Common myeloid progenitor, CD34-positive (primary cell): ENCODE measurements at places on chromosomes 6 and 20.

DNA sequence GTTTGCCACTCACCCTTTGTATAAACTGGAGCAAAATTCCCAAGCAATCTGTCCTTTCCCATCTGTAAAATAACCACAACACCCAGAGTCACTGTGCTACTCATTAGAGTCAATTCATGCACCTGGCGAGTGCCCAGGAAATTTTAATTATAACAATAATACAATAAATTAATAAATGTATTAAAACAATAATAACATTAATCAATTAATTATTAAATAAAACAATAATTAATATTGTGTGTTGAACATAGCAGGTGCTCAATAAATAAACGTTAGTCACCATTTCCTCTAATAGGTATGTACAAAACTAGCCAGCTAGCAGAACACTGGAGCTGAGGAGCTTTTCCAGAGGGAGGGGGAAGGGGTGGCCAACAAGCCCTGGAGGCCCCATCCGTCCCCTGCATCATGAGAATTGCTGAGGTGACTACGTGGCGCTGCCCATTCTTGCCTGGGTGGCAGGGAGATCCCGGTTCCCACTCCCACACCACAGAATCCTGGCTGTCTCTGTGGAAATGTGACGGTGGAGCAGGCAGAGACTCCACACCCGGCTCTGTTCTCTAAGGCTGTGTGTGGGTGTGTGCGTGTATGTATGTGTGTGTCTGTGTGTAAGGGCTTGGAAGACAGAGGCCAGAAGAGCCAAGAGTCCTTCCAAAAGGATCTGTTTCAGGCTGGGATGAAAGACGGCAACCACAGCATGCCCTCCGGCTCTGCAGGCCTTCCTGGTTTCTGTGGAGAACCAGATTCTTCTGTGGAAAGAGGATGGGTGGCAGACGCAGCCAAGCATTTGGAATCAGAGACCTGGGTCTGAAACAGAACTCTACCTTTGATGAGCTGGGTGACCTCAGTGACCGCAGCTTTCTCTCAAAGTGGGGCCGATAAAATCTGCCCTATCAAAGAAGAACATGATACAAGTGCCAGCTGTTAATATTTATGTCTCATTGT lies 18.8 kb upstream of the EZR start:
- no peak for DNase-seq

DNA sequence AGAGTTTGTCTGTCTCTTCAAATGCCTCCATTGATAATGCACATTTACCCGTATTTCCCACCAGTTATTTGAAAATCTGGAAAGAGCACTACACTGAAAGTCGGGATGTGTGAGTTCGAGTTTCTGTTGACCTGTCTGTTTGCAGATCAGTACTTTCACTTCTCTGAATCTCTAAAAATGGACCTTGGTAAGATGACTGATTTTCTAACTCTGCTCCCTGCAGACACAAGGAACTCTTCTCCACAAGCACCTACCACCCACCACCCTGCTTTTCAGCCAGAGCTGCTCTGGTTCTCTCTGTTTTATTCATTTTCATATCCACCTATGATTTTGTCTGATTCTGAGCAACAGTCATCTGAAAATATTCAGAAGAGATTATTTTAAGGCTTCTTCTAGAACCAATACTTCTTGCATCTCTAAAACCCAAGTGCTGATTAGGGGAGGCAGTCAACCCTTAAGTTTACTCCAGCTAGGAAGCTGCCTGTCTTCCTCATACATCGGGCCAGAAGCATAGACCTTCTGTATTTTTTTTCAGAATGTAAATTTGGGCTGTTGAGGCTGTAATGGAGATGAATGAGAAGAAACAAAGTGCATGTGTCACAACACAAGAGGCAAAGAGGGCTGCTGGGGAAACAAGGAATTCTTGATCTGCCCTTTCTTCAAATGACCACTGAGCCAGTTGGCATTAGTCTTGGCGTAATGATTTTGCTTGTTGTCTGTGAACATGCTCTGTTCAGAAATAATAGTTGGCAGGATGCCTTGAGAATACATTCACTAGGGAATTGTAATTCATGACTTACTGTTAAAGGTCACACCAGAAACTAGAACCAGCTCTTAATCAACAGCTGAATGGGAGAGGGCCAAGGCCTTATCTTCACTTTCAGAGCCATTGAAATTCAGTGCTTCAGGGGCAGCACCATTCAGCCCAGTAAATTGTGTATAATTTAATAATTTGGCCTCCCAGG lies 85.4 kb upstream of the MYLIP start:
- no peak for DNase-seq

DNA sequence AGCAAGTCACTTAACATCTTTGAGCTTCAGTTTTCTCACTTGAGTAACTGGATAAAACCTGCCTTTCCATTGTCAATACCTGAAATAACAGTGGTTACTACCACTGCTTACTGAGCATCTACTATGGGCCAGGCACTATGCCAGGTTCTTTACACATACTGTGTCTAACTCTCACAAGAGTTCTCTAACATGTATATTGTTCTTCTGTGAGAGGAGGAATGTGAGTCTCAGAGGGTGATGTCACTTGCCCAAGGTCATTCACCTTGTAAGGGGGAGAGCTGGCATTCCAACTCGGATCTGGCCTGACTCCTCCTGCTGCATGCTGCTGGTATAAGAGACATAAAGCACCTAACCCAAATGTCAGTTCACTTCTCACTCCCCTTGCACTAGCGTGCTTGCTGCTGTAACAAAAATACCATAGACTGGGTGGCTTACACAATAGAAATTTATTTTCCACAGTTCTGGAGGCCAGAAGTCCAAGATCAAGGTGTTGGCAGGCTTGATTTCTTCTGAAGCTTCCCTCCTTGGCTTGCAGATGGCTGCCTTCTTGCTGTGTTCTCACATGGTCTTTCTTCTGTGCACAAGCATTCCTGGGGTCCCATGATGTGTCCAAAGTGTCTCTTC lies 21.9 kb upstream of the SGK2 start:
- no peak for DNase-seq

DNA sequence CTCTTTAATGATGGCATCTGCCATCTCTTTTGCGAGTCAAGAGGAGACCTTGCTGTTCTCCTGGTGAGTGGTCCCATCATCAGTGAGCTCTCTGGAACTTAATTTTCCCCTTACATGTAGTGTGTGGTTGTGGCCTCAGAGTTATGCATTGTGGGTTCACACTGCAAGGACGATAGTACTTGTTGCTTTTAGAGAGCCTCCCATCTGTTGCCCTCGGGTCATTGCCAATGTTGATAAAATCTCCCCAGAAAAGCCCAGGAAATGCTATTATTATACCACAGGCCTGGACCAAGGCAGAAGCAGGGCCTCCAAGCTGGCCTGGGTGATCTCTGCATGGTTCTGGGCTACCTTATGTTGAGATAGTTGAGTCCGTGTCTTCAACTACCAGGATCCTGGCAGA lies 241.6 kb downstream of the BMP7 start:
- no peak for DNase-seq

DNA sequence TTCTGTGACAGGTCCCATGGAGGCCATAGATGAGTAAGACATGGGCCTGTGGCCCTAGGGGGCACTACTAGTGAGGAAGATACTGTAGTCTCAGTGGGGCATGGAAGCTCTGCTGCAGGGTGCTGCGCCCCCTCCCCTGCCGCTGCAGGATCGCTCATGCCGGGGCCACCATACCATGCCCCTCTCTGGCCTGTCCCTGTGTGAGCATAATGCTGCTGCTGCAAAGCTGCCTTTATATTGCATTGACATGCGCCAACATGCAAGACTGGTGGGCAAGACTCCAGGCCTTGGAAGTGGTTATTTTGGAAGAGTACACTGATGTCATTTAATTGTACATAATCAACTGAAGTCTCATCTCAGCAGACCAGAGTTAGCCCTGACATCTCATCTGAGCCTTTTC lies 60.0 kb downstream of the TOX2 start:
- DNase-seq = no peak

DNA sequence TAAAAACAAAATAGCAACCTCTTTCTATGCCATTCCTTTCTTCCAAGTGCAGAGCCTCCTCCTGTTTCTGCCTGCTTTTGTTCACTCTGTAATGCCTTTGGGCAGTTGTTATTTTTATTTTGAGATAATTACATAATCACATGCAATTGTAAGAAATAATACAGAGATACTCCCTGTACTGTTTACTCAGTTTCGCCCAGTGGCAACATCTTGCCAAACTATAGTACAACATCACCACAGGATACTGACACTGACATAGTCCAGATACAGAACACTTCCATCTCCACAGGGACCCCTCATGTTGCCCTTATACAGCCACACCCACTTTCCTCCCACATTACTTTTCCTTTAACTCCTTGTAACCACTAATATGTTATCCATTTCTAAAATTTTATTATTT lies 59.7 kb downstream of the BANF2 start:
- DNase-seq = no peak

DNA sequence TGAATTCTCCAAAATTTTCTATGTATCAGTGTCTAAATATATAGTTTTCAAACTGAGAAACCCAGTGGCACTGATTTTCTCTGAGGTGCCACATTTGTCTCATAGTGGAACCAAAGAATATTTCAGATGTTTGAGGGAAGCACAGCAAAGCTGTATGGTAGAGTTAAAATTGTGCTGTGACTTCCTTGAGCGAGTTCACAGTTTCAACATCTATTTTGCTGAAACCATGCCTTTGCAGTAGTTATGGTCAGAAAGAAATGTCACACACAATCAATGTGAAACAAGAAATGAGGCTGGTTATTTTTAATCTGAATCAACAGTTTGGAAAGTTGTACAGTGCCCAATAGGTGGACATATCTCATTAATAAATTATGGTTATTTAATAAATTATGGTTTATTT lies 394.0 kb upstream of the SPTLC3 start:
- DNase-seq = no peak

DNA sequence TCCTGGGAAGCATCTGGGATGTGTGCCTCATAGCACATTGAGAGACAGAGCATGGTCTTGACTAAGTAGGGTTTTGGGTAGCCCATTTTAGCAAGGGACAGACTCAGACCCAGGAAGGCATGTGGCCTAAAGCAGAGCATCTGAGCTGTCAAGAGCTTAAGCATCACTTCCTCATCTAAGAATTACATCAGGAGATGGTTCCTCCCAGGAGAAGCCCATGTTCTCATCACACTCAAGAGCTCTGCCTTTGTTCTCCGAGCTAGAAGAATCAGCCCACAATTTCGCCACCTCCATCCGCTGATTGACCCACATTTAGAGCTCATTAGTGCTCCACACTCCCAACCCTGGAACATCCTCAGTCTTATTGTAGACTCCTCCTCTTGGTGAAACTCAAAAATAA lies 68.3 kb downstream of the NPEPL1 start:
- DNase-seq = no peak

DNA sequence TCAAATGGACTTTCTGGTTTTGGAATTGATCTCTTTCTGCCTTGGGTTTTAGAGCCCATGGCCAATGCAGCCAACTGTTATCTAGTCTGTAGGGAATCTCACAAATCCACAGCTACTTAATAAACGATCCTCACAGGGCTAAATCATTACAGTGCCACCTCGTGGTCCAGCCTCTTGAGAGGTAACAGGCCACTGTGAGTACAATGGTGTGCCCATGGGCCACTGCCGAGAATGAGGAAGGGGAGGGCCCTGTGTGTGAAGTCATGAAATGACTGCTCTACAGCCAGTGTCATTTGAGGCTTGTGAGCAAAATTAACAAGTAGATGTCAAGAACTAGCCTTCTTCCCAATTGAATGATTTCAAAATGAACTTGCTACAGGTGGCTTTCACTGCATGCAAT lies 54.3 kb upstream of the GMPR start:
- peak; percentile 53 for DNase-seq

DNA sequence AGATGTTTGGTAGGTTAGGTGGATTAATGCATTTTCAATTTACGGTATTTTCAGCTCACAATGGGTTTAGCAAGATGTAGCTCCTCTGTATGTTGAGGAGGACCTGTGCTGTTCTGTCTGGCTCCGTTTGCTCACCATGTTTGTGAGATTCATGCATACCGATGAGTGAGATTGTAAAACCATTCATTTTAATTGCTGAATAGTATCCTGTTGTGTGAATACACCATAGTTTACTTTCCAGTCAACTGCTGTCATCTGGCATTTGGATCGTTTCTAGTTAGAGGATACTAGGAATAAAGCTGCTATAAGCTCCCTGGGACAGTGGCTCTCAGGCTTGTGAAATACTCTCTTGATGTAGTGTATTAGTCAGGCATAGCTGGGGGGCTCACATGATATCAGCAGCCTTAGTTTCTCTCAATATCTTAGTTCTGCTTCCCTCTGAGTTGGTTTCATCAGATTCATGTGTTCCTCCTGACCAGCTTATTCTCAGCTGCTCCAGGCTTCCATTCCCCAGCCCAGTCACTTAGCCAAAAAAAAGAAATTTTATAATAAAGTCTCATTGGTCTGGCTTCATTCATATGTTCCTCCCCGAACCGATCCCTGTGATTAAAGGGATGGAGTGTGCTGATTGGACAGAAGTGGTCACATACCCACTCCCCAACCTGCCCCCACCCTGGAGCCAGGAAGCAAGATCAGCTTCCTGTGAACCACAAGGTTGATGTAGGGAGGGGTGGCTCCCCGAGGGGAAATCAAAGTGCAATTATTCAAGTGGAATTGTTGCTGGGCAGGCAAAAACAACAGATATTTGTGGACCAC lies 10.9 kb upstream of the B4GALT5 start:
- peak; percentile 91 for DNase-seq

DNA sequence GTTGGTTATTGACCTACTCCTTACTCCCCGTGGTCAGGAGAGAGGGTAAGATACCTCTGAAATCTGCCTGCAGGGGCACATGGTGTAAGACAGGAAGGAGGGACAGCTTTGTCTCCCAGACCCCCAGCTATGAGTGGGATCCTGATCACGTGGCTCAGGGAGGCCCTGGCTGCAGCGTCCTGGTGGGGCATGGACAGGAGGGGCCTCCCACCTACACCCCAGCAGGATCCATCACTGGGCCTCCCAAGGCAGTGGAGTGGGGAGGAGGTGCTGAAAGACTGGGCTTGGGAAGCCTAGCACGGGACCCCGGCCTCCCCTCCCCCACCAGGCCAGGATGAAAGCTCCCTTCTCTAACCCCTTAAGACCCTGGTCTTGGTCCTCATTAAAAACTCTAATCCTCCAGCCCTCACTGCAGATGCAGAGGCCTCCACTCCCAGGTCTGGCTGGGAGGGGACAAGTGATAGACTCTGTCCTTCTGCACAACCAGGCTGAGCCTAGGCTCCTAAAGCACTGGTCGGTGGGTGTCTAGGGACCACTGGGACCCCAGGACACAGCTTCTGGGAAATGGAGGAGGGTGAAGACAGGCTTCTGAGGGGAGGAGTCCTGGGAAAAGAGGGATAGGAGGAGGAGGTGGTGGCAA lies 29.6 kb upstream of the VEGFA start:
- DNase-seq = no peak

- no peak for DNase-seq
These were observed 131.5 kb upstream of the RALGAPA2 start for GRCh38 chr20:20843982-20844381.

- DNase-seq = no peak
These were observed 679 bp upstream of the RING1 start for GRCh38 chr6:33207552-33208090.

- no peak for DNase-seq
These were observed 36.6 kb downstream of the ABRACL start for GRCh38 chr6:139064981-139065665.
